ENCODE measurements at places on chromosomes 1 and 21.
A peak's percentile ranks its signal among the peaks of the same experiment; 100 is the strongest.

DNA sequence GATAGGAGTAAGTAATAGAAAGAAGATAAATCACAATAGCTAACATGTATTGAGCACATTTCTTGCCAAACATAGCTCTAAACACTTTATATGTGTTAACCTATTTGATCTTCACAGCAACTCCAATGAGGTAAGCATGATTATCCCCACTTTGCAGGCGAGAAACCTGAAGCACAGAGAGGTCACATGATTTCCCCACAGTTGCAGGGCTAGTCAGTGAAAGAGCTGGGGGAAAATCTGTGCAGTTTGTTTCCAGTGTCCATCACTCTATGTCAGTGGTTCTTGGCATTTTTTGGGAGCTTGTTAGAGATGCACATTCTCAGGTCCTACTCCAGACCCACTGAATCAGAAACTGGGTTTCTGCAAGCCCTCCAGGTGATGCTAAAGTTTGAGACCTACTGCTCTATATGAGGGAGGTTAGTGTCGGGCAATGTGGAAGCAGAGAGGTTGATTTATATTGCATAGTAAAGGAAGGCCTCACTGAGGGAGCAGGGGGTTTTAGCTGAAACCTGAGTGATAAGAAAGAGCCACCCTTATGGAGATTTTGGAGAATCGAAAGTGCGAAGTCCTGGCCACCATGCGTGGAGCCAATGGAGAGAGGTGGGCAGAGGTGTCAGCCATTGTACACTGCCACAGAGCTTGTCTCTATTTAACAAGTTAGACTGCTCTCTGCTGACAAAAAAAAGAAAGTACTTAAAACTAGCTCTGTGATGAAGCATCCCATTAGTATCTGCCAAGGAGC is 20.9 kb downstream of the MCOLN3 start:
- DNase-seq = peak; percentile 24

DNA sequence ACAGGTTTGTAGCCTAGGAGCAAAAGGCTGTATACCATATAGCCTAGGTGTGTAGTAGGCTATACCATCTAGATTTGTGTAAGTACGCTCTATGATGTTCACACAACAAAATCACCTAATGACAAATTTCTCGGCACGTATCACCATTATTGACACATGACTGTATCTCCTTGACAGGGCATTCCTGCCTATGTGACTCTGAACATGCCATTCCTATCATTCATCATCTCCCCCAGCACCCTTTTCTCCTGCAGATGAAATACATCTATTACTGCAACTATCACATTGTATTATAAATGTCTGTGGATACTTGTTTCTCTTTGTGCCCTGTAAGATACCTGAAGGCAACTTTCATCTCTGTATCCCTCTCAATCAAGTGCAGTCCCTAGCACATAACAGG is 29.9 kb downstream of the TP53BP2 start:
- no peak for DNase-seq

- DNase-seq = no peak
Observed at GRCh38 chr1:202982715-202983430, 15.8 kb upstream of the CYB5R1 start.

DNA sequence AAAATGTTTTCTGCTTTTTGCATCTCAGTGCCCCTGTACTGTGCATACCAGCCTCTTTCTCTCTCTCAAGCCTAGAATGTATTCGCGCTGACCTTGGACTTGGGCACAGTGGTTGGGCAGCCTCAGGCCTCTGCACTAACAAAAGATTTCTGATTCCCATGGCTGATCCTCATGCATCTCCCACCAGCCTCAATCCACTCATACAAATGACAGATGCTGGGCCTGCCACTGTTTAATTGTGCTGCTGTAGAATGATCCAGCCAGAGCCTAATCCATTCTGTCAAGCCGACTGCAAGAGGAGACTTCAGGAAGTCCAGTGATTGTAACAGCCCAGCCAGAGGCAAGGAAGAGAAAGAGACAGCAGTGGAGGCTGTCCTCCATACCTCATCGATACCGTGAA is 180.8 kb downstream of the ASTN1 start:
- no peak for DNase-seq

GRCh38 chr1:206577626-206578025 is 34.6 kb downstream of the EIF2D start:
- no peak for DNase-seq

GRCh38 chr1:241266121-241266520 is 90.9 kb downstream of the RGS7 start:
- DNase-seq = no peak

DNA sequence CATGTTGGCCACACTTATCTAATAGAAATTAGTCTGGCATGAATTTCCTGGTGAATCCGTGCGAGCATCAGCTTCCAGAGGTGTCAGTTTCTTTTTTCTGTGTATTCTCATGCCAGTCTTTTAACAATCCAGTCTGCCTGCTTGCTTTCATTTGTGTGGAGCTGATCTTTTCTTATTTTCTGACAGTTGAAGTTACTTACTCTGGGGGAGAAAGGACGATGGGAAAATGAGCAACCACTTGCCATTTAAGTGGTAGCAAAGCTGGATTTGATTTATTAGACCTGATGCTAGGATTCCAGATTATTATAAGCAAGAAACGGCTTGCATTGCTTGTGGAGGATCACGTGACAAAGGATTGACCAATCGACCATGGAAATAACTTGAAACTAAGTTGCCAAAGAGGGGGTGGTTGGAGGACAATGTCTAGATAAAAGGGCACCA is 24.3 kb upstream of the APP start:
- DNase-seq = no peak

- no peak for DNase-seq
Observed at GRCh38 chr1:185869590-185869989, 135.4 kb downstream of the HMCN1 start.

GRCh38 chr1:53618500-53619366 is 120.2 kb downstream of the GLIS1 start:
- no peak for DNase-seq

- no peak for DNase-seq
Observed at GRCh38 chr1:103900005-103900404, 150.3 kb downstream of the AMY1C start.
